Esophagus muscularis mucosa (tissue), 4 donors: ENCODE measurements at places on chromosomes 11 and 22. TPM values are rescaled to one million over a fixed set of nuclear protein-coding genes. Genes with fewer than 3 reads are reported as not detected.

DNA sequence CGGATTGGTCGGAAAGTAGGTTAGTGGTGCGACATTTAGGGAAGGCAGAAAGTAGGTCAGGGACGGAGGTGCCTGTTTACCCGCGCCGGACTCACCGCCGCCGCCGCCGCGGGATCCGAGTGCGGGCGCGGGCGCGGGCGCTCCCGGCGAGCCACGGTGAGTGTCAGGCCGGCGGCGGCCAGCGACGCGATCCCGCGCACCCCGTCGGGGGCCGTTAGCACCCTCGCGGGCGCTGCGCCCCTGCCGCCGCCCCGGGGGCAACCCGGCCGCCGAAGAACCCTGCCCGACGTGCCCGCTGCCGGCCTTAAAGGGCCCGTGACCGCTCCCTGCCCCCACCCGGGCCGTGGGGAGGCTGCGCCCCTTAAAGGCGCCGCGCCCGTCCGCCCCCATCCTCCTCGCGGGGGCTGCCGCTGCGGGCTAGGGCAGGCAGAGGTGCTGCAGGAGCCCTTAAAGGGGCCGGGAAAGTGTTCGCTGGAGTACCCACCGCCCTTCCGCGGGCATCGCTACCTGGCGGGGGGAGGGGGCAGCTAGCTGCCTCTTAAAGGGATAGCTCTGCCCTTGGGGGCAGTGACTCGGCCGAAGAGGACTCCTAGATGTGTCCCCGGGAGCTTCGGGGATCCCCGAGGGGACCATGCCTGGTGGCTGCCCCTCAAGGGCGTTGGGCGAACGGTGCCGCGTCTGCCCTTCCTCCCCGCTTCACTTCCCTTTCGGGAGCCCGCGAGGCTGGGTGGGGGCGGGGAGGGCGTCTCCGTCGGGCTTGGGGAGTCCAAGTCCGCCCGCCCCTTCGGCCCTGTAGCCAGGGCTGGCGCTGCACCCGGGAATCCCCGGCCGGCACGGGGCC lies at the start of gene BMAL1:
TSS of gene BMAL1 (plus strand) at position 23 of the 841 bp plus-strand sequence. CDS start 76,519 bp downstream, outside the sequence.
- DNase-seq: peak; percentile 89

The OR52B6 gene
- not detected for total RNA-seq

DNA sequence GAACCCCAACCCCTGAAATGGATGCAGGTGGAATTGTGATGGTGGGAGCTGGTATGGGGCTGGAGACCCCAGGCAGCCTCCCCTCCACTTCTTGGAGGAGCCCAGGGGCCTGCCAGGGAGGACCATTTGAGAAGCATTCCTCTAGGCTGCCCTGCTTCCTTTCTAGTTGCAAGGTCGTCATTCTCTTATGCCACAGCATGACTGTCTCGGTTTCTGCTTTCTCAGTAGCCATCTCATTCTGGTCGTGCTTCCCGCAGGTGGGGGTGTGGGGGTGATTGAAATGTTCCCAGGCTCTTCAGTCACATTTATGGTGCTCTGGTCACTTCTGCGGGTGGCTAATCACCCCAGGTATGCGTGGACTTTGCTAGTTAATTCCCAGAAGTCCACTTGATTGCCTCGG lies 223.7 kb upstream of the TBCEL start:
- no peak for DNase-seq

DNA sequence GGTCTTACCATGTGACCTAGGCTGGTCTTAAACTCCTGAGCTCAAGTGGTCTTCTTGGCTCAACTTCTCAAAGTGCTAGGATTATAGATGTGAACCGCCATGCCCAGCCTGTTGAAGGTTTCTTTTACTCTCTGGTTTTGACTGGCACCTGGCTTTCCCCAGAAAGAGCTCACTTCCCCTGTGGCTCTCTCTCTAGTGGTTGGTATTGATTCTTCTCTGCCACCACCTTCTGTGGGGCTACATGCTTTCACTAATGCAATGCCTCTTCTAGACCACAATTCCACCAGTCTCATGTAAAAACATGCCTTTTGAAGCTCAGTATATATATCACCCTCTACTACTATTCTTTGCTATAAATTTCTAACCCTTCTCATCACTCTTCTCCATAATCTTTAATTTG lies 67.2 kb downstream of the CCDC83 start:
- no peak for DNase-seq

- no peak for DNase-seq
These were observed 151.5 kb upstream of the CTSC start for GRCh38 chr11:88489030-88489429.

DNA sequence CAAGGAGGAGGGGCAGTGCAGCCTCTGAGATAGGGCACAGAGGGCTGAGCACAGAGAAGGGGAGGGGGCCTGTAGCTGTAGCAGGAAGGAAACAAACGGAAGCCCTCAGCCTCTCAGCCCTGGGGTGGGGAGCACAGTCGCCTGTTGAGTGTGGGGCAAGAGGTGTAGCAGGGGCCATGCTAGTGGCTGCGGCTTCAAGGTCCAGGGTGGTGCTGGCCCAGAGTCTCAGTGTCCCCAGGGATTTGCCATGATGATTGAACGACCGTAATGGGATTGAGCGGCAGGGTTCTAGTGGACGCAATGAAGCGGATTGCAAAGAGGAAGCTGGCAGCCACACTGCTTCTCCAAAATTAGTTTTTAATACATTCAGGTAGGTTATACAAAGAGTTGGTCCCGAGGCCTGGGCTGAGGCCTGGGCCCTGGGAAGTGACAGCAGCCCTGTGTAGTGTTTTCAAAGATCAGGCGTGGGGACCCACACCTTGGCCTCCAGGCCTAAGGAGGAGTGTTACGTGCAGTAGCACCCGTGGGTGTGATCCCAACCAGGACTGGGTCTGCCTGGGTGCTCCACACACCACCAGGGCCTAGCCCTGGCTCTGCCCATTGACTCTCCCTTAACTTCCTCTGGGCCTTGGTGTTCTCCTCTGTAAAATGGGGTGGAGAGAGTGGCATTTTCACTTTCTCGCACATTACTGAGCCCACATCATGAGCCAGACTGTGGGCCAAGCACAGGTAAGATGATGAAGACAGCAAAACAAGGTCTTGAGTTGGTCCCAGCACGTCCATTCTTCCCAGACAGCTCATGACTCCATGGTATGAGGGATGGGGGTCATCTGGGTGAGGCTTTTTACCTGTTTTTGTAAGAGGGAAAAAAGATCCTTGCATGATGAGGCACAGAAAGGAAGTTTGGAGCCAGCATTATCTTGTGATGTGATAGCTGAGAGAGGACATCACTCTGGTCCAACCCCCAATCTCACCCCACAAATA lies 13.1 kb downstream of the LRRC32 start:
- no peak for DNase-seq

DNA sequence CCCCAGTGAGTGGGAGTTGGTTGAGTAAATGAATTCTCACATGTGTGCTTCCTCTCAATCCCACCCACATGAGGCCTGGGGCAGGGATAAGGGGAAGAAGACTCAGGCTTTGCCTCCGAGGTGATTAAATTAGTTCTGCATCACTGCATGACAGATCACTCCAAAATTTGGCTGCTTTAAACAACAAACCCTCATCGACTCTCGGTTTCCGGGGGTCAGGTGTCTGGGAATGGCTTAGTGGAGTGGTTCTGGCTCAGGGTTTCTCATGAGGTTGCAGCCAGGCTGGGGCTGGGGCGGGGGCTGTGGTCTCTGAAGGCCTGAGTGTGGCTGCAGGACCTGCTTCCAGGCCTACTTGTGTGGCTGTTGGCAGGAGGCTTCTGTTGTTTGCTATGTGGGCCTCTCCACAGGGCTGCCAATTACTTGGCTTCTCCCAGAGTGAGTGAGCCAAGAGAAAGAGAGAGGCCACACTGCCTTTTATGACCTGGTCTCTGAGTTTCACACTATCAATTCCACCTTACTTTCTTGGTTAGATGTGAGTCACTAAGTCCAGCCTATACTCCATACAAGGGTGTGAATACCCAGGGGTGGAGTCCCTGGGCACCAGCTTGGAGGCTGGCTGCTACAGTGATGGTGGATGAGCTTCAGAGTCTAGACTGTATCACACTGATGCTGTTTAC lies 15.9 kb downstream of the MOGAT2 start:
- no peak for DNase-seq

The C11orf97 gene
- not detected for total RNA-seq

The KRTAP5-7 gene
- total RNA-seq: not detected

GRCh38 chr11:134334796-134335571 lies 3.2 kb downstream of the GLB1L2 start:
- DNase-seq: no peak

- no peak for DNase-seq
These were observed 17.1 kb downstream of the OR5B21 start for GRCh38 chr11:58490827-58491226.

GRCh38 chr11:9754010-9754471 lies 90.2 kb downstream of the SWAP70 start:
- no peak for DNase-seq

DNA sequence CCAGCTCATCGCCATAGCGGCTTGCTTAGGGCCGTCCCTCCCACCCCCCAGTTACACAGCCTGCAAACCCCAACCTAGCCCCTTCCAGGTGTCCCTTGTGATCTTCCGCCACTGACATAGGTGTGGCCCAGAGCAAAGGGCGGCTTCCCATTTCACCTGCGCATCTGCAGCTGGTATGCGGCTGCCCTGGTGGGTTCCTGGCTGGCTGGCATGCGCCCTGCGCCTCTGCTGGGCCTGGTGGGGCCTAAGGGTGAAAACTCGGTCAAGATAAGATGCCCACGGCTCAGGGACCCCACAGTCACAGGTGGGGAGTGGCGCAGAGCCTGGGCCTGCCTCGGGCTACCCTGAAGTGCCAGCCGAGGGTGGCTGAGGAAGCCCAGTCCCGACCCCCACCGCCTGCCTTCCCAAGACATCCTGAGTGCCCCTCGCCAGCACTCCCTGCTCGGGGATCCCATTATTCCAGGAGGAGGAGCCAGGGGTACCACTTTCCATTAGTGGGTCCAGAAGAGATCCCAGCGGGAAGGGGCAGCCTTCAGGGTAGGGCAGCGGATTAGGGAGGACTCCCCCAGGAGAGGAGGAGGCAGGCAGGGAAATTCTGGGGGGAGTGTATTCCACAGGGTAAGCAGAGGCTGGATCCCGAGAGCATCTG lies 36.9 kb upstream of the KCNQ1OT1 start:
- DNase-seq: no peak

- DNase-seq: no peak
These were observed 149.7 kb downstream of the LDLRAD3 start for GRCh38 chr11:36093548-36093947.

The COPB1 gene
- total RNA-seq: 64.1 TPM

The CHRM4 gene
- total RNA-seq: 0.78 TPM

The TENM4 gene
- 9.1 TPM for total RNA-seq

The C11orf21 gene
- total RNA-seq: 0.29 TPM

- no peak for DNase-seq
These were observed 11.4 kb upstream of the MICAL3 start for GRCh38 chr22:18035751-18036150.

The TBX1 gene
- total RNA-seq: 1.6 TPM

The MRGPRD gene
- 0.66 TPM for total RNA-seq

The GLYAT gene
- total RNA-seq: not detected

The SLC22A6 gene
- not detected for total RNA-seq

The SAA2 gene
- not detected for total RNA-seq

The EIF3L gene
- 358 TPM for total RNA-seq

The LGALS12 gene
- not detected for total RNA-seq

DNA sequence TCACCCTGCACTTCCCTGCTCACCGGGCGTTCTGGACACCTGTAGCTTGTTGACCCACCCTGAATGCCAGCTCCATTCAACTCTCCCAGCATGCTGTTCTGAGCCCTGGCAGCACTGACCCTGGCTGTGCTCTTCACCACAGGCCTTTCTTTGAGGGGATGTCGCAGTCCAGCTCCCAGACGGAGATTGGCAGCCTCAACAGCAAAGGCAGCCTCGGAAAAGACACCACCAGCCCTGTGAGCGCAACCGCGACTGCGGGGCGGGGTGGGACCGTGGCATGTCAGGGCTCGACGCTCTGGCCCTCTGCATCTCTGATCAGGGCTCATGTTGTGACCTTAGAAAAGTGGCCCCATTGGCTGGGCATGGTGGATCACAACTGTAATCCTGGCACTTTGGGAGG lies 47.4 kb upstream of the RAB1B start:
- no peak for DNase-seq

The RBFOX2 gene
- 138 TPM for total RNA-seq

The SYCE3 gene
- not detected for total RNA-seq
